ENCODE measurements at places on chromosomes 11 and 22. TPM values are rescaled to one million over a fixed set of nuclear protein-coding genes. Genes with fewer than 3 reads are reported as not detected.

DNA sequence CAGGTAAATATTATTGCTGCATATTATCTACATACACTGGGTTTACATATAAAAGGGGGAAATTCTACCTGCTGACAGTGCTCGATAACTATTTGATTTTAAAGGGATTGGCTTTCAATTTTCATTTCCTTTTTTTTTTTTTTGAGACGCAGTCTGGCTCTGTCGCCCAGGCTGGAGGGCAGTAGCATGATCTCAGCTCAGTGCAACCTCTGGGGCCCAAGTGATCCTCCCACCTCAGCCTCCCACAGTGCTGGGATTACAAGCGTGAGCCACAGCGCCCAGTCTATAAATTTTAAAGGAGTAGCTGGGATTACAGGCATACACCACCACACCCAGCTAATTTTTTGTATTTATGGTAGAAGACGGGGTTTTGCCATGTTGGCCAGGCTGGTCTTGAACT lies 3.2 kb upstream of the PCF11 start:
- H3K27me3 ChIP-seq, result no peaks in the 10 kb centered on the region

DNA sequence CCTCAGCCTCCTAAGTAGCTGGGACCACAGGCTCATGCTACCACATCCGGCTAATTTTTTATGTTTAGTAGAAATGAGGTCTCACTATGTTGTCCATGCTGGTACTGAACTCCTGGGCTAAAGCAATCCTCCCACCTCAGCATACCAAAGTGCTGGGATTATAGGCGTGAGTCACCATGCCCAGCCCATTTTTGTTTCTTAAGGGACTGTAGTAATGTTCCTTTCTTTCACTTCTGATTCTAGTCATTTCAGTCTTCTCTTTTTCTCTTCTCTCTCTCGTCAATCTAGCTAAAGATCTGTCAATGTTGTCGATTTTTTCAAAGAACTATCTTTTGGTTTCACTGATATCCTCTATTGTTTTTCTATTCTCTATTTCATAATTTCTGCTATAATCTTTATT lies 111.0 kb upstream of the APOA1 start:
- H3K36me3 ChIP-seq, result peaks cover 9% of the 10 kb centered on the region
- no peak for DNase-seq
- peak overlapping the region; percentile 13 for H3K27ac ChIP-seq
- peak overlapping the region; percentile 4 for H3K4me3 ChIP-seq
- no peaks in the 10 kb centered on the region for H3K27me3 ChIP-seq

DNA sequence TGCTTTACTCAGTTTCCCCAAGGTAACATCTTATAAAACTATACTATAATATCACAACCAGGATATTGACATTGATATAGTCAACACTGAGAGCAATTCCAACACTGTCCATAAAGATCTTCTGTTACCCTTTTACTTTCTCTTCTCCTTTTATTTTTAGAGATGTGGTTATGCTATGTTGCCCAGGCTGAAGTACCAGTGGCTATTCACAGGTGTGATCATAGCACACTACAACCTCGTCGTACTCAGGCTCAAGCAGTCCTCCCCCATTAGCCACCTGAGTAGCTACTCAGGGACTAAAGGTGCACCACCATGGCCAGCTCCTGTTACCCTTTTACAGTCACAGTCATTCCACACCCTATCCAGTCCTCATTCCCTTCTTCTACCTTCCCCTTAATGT lies 119.7 kb downstream of the CWF19L2 start:
- no peaks in the 10 kb centered on the region for H3K27me3 ChIP-seq
- H3K27ac ChIP-seq, result no peak overlapping the region
- H3K4me1 ChIP-seq, result peaks cover 3% of the 10 kb centered on the region

- no peak for DNase-seq
- peaks cover 24% of the 10 kb centered on the region for H3K27me3 ChIP-seq
- no peaks in the 10 kb centered on the region for H3K36me3 ChIP-seq
- H3K4me3 ChIP-seq, result peak within 1 kb of the TSS; percentile 59
- no peak within 1 kb of the TSS for H3K27ac ChIP-seq
Observed at GRCh38 chr11:118263695-118264568, at the start of gene MPZL2. MPZL2 (minus strand) TSS chr11:118264297; CDS start chr11:118264153, 144 bp downstream.

DNA sequence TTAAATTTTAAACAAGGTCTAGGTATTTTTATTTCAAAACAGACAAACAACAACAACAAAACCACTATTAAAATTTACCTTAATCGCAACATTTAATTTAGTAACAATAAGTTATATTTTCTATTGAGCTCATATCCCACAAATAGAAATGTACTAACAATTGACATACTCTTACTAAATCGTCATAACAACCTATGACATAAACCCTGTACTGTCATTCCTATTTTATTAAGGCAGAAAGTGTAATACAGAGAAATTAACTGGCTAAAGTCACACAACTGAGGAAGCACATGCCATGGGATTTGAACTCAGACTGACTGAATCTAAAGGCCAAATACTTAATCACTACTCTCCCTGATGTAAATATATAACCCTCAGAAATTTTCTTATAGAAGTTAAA lies 3.0 kb downstream of the KIF18A start:
- H3K4me3 ChIP-seq, result no peak overlapping the region
- no peak for DNase-seq
- H3K27ac ChIP-seq, result no peak overlapping the region
- no peaks in the 10 kb centered on the region for H3K27me3 ChIP-seq
- H3K4me1 ChIP-seq, result peaks cover 25% of the 10 kb centered on the region

DNA sequence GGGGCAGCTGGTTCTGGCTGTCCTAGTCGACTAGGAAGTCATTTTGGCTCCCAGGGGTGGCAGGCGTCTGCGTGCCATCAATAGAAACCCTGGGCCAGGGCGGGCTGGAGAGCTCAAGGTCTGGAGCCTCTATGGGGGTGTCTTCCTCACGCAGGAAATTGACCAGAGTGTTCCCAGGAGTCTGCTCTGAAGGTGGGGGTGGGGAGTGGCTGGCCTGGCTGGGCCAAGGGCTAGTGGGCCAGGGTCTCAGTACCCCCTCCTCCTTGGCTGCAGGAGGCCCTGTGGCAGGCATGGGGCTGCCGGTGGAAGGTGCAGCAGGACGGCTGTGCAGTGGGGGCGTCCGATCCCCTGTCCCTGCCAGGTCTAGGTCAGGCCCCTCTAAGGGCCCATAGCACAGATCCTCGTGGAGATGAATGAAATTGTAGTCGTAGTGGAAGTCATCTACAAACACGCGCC lies 64.6 kb downstream of the ARFGAP3 start:
- H3K36me3 ChIP-seq, result peaks cover 7% of the 10 kb centered on the region
- no peaks in the 10 kb centered on the region for H3K27me3 ChIP-seq
- peaks cover 14% of the 10 kb centered on the region for H3K4me1 ChIP-seq
- no peak for DNase-seq
- no peak overlapping the region for H3K4me3 ChIP-seq
- H3K27ac ChIP-seq, result no peak overlapping the region

DNA sequence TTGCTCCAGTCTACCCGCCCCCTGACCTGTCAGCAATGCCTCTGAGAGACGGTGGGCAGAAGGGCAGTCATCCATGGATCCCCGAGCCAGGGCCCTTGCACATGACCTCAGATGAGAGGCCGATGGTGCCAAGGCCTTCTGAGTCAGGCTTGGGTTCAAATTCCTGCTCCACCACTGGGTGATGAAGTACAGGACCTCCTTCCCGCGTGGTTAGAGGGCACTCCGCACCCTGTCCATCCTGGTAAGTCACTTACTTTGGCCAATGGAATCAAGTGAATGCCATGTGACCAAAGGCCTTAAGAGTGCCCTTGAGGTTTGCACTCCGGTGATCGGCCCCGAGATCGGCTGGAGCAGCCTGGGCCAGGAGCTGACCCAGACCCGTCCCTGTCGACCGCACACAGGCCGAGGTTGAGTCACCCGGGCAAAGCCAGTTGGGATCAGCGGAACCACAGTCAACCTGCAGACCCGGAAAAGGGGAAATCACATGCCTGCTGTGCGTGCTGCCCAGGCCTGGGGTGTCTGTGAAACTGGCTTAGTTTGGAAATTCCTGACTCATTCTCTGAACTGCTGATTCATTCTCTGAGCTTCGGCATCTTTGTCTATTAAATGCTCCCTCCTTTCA lies 48.9 kb downstream of the RTL6 start:
- H3K4me3 ChIP-seq, result no peak overlapping the region
- DNase-seq, result no peak
- no peak overlapping the region for H3K27ac ChIP-seq
- no peaks in the 10 kb centered on the region for H3K4me1 ChIP-seq
- H3K27me3 ChIP-seq, result no peaks in the 10 kb centered on the region
- H3K36me3 ChIP-seq, result peaks cover 6% of the 10 kb centered on the region

- H3K27ac ChIP-seq, result no peak overlapping the region
- no peak overlapping the region for H3K4me3 ChIP-seq
- DNase-seq, result no peak
- H3K27me3 ChIP-seq, result no peaks in the 10 kb centered on the region
- H3K36me3 ChIP-seq, result no peaks in the 10 kb centered on the region
Observed at GRCh38 chr11:12237381-12237784, 127.0 kb downstream of the MICAL2 start.

DNA sequence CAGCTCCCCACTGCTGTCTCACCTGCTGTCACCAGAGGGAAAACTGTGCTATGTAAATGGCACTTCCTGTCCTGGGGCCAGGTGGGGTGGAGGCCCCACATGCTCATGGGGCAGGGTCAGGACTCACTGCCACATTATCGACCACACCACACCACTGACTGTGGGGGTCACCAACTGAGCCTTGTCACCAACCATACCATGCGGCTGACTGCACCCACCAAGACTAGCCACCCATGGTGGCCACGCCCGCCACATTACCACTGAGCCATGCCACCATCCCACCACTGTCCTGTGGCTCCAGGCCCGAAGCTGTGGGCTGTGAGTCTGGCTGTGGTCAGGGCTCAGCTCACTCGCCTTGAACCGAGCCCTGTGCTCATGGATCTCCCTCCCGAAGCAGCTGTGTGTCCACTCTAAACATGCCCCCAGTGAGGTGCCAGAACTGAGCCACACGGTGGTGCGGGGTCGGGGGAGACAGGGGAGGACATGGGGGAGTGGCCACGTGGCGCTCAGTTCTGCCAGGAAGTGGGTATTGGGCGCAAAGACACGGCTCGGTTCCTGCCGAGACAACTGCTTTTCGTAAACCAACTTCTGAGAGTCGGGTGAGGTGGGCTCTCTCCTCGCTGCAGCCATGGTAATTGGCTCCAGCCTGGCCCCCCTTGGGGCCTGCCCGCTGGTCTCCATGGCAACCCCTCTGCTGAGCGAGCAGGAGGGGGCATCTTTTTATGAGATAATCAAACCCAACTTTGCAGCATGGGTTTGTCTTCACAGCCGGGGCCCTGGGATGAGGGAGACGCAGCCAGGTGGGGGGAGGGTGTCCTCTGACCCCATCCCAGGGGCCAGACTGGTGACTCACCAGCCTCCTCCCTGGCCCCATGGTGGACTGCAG lies 23.2 kb downstream of the RTN4R start:
- peak; percentile 72 for DNase-seq
- peaks cover 16% of the 10 kb centered on the region for H3K4me1 ChIP-seq
- peak overlapping the region; percentile 84 for H3K4me3 ChIP-seq
- H3K36me3 ChIP-seq, result no peaks in the 10 kb centered on the region
- H3K27ac ChIP-seq, result peak overlapping the region; percentile 84
- no peaks in the 10 kb centered on the region for H3K27me3 ChIP-seq

DNA sequence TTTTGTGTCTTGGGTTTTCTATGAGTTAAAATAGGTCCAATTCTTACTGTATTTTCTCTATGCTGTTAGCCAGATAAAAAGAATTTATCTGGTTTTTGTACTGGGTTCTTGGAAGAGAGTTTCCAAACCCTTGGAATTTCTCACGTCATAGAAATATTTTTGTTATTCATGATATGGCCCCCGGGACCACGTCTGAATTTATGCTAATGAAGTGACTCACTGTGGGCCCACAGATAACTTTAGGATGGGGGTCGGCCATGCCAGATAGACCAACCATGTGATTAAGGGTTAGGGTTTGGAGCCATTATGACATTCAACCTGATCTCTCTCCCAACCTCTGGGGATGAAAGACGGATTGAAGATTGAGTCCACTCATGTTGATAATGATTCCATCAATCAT lies 35.6 kb upstream of the DDI1 start:
- no peaks in the 10 kb centered on the region for H3K27me3 ChIP-seq
- no peak overlapping the region for H3K27ac ChIP-seq
- no peaks in the 10 kb centered on the region for H3K36me3 ChIP-seq
- H3K4me3 ChIP-seq, result no peak overlapping the region
- no peak for DNase-seq
- peaks cover 11% of the 10 kb centered on the region for H3K4me1 ChIP-seq

DNA sequence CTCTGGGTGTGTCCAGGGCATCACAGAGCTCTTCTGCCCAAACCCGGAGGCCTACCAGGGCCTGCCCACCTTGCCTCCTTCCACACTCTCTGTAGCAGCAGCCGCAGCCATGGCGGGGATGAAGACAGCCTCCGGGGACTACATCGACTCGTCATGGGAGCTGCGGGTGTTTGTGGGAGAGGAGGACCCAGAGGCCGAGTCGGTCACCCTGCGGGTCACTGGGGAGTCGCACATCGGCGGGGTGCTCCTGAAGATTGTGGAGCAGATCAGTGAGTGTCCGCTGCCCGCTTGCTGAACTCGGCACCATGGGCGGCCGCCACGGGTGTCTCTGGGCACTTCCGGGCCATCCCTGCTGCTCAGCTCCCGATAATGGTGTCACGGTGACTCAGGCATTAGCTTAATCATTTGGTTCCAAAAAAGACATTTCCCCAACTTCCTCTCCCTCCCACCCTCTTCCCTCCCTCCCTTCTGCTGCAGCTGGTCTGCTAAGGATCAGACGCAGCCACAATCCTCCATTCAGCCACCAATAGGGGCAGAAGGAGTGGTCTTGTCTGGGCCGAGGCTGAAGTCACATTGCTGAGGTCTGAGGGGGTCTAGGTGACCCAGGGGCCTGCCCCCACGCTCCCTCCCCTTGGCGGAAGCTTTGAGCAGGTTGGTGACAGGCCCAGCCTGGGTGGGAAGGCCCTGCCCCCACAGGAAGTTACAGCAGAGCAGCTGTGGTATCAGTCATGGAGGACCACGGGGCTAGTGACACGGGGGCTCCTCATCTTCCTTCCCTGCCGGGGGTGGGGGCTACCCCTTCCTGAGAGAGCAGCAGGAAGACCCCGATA lies 950 bp downstream of the FERMT3 start:
- DNase-seq, result peak; percentile 93
- H3K4me1 ChIP-seq, result peaks cover 31% of the 10 kb centered on the region
- H3K4me3 ChIP-seq, result peak overlapping the region; percentile 90
- peak overlapping the region; percentile 97 for H3K27ac ChIP-seq
- no peaks in the 10 kb centered on the region for H3K27me3 ChIP-seq

- peaks cover 13% of the 10 kb centered on the region for H3K27me3 ChIP-seq
- H3K4me1 ChIP-seq, result no peaks in the 10 kb centered on the region
- H3K27ac ChIP-seq, result no peak overlapping the region
- H3K36me3 ChIP-seq, result no peaks in the 10 kb centered on the region
- no peak for DNase-seq
Observed at GRCh38 chr11:125425601-125426000, 70.5 kb downstream of the FEZ1 start.

- peak overlapping the region; percentile 92 for H3K27ac ChIP-seq
- peaks cover 4% of the 10 kb centered on the region for H3K27me3 ChIP-seq
- DNase-seq, result peak; percentile 54
- peaks cover 19% of the 10 kb centered on the region for H3K4me1 ChIP-seq
Observed at GRCh38 chr11:73287400-73288101, 15.4 kb downstream of the P2RY6 start.

Gene SCGB2A2
- total RNA-seq, result not detected

Gene ACR
- not detected for total RNA-seq

Gene OR10D3
- total RNA-seq, result not detected

Gene LINC01488
- total RNA-seq, result not detected

Gene C22orf31
- total RNA-seq, result not detected

Data from natural killer cell treated with Interleukin-12 subunit alpha and Interleukin-12 subunit beta and Interleukin-15 and Interleukin-18, amount 100 ng/mL, for 72 hours (primary cell).